ENCODE measurements at places on chromosomes 1 and 21.

GRCh38 chr1:222329493-222330045, 218.3 kb downstream of the HHIPL2 start:
- peak; percentile 19 for DNase-seq

DNA sequence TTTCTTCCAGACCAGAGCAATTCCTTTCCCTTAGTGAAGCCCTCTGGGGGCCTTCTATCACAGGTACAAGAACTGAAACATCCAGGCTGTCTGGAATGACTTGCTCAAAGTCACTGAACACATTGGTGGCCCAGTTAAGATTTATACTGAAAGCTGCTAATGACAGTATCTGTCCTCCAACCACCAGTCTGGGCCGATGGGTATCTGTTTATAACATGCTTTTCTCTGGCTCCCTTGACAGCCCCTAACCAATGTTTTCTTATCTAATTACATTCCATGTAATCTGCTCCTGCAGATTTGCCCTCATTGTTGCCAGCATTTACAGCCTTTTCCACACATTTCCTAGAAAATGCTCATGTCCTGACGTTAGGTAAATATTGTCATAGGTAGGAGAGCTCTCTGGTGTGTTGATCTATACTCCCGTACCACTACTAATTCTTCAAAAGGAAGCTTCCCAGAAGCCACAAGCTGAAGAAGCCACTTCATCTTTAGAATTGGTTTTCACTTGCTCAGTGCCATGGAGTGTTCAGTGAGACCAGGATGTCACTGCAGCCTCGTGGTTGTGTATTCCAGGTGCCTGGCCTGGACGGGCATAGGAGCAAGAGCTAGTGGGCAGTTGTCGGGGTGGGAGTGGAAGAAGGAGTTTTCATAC, 163.9 kb downstream of the TSEN15 start:
- DNase-seq: peak; percentile 23

DNA sequence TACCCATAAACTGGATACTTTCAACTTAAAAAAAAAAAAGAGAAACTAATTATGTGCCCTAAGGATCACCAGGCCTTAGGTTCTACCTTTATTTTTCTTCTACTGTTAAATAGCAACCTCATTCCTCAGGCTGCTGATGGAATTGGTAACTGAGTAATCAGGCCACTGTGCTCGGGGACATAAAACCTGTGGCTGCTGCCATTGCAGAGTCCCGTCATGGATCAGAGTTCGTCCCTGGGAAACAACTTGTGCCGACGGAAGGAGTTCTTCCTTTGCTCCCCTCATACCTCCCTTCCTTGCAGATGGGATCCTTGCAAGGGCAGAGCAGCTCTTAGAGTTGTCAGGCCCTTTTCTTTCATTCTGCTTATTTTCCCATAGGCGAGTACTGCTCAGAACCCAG, 123.6 kb downstream of the PBX1 start:
- no peak for DNase-seq

- peak; percentile 44 for DNase-seq
Measured at GRCh38 chr1:108814343-108815125, 42.4 kb downstream of the AKNAD1 start.

DNA sequence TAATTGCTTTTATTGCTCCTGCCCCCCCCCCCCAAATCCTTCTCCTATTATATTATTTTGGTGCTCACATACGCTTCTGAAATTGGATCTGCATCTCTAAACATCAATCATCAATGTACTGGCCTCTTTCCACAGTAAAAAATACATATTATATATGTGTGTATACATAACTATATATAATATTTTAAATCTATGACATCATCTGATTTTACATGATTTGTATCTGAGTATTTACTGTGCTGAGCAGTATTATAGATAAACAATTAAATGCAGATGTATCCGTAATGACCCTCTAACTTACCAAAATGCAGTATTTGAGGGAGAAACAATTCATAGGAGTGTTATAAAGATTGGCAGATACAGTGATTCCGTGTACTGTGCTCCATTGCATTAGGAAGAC, 832 bp downstream of the PLPPR4 start:
- DNase-seq: no peak

Data from NCI-H82 (cell line).